CD4-positive, alpha-beta T cell (primary cell): ENCODE measurements at places on chromosomes 1 and 21.

DNA sequence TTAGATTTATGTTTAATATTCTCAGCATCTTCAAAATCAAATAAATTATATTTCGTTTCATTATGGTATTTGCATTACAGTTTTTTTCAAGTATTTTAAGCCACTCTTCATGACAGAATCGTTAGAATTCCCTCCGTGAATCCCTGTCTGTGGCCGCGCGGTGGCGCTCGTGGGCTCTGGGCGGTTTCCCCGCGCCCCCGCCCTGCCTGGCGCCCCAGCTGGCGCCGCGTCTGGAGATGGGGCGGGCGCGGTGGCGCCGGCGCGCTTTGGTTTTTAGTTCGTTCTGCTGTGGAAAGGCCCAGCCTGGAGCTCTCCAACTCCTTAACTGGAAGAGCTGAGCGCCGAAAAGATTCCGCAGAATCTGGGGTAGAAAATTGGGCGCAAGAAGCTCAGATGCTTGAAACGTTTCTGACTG lies 25.7 kb downstream of the PRMT2 start:
- DNase-seq = peak; percentile 61

DNA sequence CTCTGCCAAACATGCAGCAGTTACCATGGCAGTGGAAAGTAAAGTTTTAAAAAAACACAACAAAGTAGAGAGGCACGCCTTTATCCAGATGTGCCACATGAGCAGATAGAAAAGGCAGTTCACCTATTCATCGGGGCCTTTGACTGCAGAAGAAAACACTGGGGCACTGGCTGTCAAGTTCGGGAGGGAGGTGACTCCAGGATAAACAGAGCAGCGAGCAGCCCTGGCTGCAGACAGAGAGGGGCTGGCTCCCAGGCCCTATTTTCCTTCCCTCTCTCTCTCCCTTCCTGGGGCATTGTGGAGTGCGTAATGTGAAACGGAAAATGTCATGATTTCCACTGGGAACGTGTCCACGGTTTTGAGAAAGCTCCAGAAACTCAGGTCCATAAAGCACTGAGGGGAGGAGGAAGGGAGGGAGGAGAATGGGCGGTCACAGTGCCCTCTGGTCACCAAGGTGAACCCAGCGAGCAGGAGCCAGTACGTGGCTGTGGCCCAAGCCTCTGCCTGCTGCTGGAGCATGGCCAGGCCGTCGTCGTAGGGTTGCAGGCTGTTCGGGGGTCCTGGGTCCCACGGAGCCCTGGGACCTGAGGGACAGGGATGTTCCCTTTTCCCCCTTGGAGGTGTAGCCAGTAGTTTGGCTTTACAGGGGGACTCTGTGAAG lies 114.7 kb upstream of the IRF2BP2 start:
- peak; percentile 60 for DNase-seq

GRCh38 chr1:95257758-95258157 lies 23.7 kb downstream of the RWDD3 start:
- DNase-seq = no peak

DNA sequence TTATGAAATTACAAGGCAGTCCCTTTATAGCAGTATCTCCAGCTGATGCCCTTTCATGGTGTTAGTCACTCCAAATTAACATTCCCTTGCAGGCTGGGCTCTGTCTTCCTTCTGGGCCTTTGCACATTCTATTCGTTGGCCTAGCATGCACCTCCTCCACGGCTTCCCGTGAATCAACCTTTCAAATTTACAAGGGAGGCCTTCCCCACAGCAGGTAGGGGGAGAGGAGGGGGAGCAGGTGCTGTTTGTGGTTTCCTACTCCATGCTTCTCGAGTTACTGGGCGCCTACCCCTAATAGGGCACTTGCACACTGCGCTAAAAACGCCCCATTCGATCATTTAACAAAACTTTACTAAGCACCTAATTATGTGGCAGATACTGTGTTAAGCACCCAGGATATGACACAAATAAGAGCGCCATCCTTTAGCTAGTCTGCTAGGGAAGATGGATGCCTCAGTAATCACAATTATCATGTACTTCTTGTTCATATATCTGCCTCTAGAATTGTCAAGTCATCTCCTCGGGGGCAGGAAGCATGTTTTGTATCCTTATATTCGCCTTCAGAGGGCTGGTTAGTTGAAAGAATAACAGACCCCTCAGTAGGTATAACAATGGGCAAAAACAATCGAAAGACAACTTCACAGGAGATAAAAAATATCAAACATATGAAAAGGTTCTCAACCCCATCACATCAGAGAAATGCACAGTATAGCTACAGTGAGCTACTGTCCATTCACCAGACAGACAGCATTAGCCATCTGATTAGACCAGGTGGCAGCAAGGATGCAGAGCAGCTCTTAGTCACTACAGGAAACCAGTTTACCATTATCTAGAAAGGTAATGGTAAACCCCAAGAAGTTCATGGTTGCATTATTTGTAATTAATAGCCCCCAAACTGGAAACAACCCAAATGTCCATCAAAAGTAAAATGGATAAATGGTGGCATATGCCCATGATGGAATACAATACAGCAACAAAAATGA lies 1.7 kb upstream of the ADAR start:
- DNase-seq = peak; percentile 49

GRCh38 chr1:46001081-46001785 lies 131.2 kb downstream of the PIK3R3 start:
- DNase-seq = no peak

GRCh38 chr1:66288048-66288447 lies 245.9 kb upstream of the SGIP1 start:
- DNase-seq = no peak

- DNase-seq = peak; percentile 55
Measured at GRCh38 chr1:203338335-203339036, 12.4 kb downstream of the FMOD start.

GRCh38 chr1:8382051-8382505 lies 64.2 kb downstream of the SLC45A1 start:
- no peak for DNase-seq

GRCh38 chr1:236502972-236503639 lies 20.7 kb upstream of the LGALS8 start:
- no peak for DNase-seq

DNA sequence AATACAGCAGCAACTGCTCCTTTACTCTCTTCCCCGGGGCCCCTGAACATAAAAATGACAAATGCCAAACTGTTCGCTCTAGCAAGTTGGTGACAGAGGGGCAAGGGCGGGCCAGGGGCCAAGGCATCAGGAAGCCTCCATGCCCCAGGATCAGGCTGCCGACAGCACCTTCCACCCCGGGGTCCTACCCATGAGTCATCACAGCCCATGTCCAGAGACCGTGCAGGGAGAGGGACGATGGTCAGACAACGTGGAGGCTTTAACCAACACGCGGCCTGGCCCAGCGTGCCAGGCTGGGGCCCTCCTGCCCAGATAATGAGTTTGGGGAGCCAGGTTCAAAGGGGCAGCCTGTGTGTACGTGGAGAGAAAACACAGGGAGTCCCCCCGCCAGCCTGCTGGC lies 90.5 kb downstream of the CASZ1 start:
- no peak for DNase-seq

DNA sequence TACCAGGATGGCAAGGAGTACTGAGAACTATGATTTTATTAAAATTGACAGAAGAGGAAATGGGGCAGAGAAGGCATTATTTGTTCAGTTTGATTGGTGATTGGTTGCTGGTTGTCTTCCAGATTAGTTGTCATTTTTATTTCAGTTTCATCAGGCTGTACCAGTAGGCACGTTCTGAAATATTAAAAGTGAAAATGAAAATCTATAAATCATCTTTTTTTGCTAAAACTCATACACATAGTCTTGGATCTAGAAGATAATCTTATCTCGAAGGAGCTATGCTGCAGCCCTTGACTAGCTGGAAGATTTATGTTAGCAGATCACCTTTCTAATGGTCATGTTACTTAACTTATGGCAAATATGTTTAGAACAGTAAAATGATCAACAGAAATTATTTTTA lies 29.0 kb downstream of the NEK7 start:
- DNase-seq = no peak

DNA sequence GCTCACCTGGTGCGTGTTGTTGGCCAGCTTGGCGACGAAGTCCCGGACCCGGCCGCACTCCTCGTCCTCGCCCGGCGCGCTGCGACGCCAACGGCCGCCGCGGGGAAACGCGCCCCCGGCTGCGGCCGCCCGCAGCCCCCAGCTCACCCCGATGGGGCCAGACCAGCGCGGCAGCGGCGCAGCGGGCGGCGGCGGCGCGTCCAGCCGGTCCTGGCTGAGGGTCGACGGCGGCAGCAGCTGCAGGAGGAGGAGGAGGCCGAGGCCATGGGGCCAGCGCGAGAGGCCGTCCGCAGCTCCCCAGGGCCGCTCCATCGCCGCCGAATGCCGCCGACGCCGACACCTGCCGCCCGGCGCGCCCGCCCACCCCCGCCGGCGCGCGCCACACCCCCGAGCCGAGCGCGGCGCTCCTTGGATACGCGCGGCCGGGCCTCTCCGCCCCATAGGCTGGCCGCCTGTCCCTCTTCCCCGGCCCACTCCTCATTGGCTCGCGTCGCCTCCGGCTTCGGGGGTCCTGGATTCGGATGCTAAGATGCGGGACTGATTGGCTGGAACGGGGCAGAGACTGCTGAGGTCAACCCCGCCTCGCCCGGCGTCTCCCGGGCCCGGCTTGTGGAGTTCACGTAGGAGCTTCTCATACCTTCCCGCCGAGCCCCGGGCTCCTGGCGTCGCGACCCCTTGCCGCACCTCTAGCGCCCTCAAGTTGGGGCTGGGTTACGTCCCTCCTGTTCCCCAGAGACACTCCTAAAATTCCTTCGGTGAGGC lies at the start of gene SORT1:
SORT1 (minus strand) TSS at position 338 of the 762 bp plus-strand sequence; CDS start at position 312, 26 bp downstream.
- peak; percentile 23 for DNase-seq

- DNase-seq = no peak
Measured at GRCh38 chr1:98366343-98366742, 295.2 kb upstream of the SNX7 start.

GRCh38 chr1:212968368-212968863 lies 18.1 kb downstream of the VASH2 start:
- no peak for DNase-seq

DNA sequence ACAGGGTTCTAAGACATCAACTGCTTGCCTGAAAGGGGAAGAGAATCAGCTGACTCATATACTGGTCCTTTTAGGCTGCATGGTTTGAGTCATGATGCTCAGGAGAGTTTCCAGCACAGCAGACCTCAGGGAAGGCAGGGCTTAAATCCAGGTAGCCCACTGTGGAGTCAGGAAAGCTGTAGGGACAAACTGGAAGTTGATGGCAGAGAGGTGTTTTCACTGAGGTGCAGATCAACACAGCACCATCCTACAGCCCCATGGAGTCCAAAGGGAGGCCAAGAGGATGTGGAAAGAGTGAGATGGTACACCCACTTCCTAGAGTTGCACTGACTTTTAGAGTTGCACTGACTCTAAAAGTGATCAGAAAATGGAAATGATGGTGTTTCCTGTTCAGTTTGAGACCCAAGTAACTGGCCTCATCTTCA lies 252.4 kb upstream of the DUSP10 start:
- DNase-seq = no peak

GRCh38 chr1:59499943-59500569 lies 203.2 kb downstream of the FGGY start:
- no peak for DNase-seq

GRCh38 chr1:7783826-7784491 lies at the start of gene PER3:
Gene PER3 (plus strand): TSS chr1:7784291. CDS start chr1:7784878, 587 bp downstream.
- DNase-seq = peak; percentile 87

DNA sequence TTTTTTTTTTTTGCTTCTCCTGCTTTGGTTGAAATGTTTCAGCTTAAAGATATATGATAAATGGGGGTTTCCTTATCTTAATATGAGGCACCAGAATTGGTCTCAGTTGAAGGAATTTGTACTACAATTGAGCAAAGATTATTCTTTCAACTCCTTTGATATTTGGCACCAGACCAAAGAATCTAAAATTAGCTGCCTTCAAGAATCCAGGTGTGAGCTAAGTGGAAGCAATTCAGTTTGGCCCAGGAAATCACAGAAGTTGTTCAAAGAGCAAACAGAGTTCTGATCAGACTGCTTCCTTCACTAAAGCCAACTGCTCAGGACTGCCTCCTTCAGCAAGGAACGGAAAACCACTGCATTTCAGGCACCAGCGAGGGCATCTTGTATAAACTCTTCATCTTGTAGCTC lies 68.3 kb upstream of the BCAR3 start:
- no peak for DNase-seq

- DNase-seq = peak; percentile 23
Measured at GRCh38 chr1:201085902-201086735, 26.1 kb downstream of the CACNA1S start.

DNA sequence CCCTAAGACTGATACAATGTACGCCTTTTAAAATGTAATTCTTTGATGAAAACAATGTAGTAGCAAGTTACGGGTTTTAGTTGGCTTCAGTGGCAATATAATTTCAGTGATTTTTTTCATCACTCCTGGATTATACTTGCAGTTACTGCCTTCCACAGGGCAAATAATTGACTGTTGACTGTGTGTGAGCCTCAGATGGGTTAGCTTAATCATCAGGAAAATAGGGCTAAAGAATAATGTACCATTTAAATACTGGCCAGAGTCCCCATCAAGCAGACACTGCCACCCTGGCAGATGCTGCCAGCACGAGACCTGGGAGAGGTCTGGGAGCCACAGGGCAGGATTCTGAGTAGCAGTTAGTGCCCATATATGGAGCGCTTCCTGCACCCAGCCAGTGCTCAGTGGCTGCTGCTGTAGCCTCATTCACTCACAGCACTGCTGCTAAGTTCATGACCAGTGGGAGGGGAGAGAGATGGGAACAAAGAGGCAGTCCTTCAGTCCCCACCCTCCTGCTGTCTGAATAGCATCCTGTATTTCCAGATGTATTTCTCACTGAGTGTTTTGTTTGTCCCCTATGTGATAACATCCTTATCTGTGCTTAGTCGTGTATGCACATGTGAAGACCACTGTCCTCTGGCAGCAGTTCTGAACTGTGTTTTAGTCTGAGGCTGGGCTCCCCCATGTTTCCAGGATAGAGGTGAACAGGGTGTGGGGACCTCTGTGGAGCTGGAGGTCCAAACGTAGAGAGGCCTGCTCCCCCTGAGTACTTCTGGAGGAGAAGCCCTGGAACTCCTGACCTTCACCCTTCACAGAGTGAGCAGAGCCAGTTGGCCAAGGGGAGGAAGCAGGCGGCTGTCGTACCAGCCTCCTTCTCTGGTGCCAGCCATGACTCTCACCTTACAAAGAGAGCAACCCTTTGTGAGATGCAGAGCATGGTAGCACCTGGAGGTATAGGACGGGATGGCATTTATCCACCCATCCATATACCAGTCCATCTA lies 80.4 kb downstream of the ADARB1 start:
- peak; percentile 18 for DNase-seq

GRCh38 chr1:225941187-225941941 lies at the start of gene LEFTY2:
Gene LEFTY2 (minus strand): TSS chr1:225941220. CDS start chr1:225941140, 80 bp downstream.
- no peak for DNase-seq

- no peak for DNase-seq
Measured at GRCh38 chr1:115057661-115058254, 28.1 kb downstream of the TSHB start.
